MM.1S (cell line): ENCODE measurements at places on chromosomes 3 and 15.

GRCh38 chr3:112437146-112438022 is 61.9 kb downstream of the BTLA start:
- DNase-seq = peak; percentile 69
- H3K27ac ChIP-seq = no peak overlapping the region
- H3K27me3 ChIP-seq = no peaks in the 10 kb centered on the region

- DNase-seq = no peak
- no peak overlapping the region for H3K4me3 ChIP-seq
- no peaks in the 10 kb centered on the region for H3K4me1 ChIP-seq
- no peaks in the 10 kb centered on the region for H3K36me3 ChIP-seq
- no peaks in the 10 kb centered on the region for H3K27me3 ChIP-seq
These were observed 25.0 kb upstream of the GPR160 start for GRCh38 chr3:170012683-170013400.

- peaks cover 44% of the 10 kb centered on the region for H3K4me1 ChIP-seq
- peak; percentile 74 for DNase-seq
- no peaks in the 10 kb centered on the region for H3K27me3 ChIP-seq
- H3K27ac ChIP-seq = peak overlapping the region; percentile 48; the same call in 1 of the 2 replicates
- H3K4me3 ChIP-seq = peak overlapping the region; percentile 33
- H3K36me3 ChIP-seq = no peaks in the 10 kb centered on the region
These were observed 28.9 kb downstream of the OSBPL10 start for GRCh38 chr3:31952205-31952604.

DNA sequence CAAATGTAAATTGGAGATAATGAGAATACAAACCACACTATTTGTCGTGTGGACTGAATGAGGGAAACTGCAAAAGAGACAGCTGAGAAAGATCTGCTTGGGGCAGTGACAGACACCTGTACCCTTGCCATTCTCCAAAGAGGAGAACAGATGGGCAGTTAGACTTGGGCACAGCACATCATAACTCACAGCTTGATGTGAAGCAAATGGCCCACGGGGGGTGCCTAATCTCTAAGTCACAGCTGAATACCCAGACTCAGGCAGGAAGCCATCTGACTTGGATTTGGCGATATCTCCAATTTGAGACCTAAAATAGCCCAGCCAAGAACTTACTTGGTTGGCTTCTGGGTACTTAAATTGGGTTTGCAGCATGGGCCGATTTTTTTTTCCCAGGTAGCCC is 10.0 kb upstream of the SLC6A11 start:
- H3K4me3 ChIP-seq = no peak overlapping the region
- no peak overlapping the region for H3K27ac ChIP-seq
- no peak for DNase-seq
- H3K27me3 ChIP-seq = no peaks in the 10 kb centered on the region
- H3K36me3 ChIP-seq = no peaks in the 10 kb centered on the region
- no peaks in the 10 kb centered on the region for H3K4me1 ChIP-seq

GRCh38 chr3:41441568-41441967 is 242.3 kb downstream of the CTNNB1 start:
- no peak overlapping the region for H3K4me3 ChIP-seq
- H3K4me1 ChIP-seq = no peaks in the 10 kb centered on the region

GRCh38 chr3:61192222-61192621 is 59.0 kb downstream of the FHIT start:
- no peak overlapping the region for H3K4me3 ChIP-seq
- no peaks in the 10 kb centered on the region for H3K27me3 ChIP-seq
- no peak for DNase-seq
- 0 out of 2 replicates have a peak, but pooled peaks cover 3% of the 10 kb centered on the region for H3K4me1 ChIP-seq

DNA sequence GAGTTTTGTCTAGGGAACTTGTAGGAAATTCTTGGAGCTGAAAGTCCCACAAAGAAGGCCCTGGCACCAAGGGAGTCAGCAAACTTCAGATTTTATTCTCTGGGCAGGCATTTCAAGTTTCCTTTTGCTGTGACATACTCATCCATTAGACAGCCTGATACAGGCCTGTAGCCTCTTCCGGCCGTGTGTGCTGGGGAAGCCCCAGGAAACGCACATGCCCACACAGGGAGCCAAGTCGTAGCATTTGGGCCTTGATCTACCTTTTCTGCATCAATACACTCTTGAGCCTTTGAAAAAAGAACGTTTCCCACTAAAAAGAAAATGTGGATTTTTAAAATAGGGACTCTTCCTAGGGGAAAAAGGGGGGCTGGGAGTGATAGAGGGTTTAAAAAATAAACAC is 15.0 kb downstream of the TIGIT start:
- peak overlapping the region; percentile 15; the same call in 1 of the 2 replicates for H3K27ac ChIP-seq
- H3K4me1 ChIP-seq = peaks cover 6% of the 10 kb centered on the region; the same call in 1 of the 2 replicates
- no peaks in the 10 kb centered on the region for H3K36me3 ChIP-seq
- H3K27me3 ChIP-seq = no peaks in the 10 kb centered on the region
- H3K4me3 ChIP-seq = no peak overlapping the region

- H3K4me3 ChIP-seq = peak within 1 kb of the TSS; percentile 82
- no peak within 1 kb of the TSS for H3K27ac ChIP-seq
- H3K27me3 ChIP-seq = no peaks in the 10 kb centered on the region
- H3K36me3 ChIP-seq = no peaks in the 10 kb centered on the region
- 0 out of 2 replicates have a peak, but pooled peaks cover 5% of the 10 kb centered on the region for H3K4me1 ChIP-seq
- DNase-seq = peak; percentile 59
These were observed at the start of gene PRRT3 for GRCh38 chr3:9951962-9952805. Gene PRRT3 (minus strand): TSS chr3:9952408. CDS start chr3:9950115, 2,293 bp downstream.

- H3K36me3 ChIP-seq = no peaks in the 10 kb centered on the region
- no peak overlapping the region for H3K4me3 ChIP-seq
- no peaks in the 10 kb centered on the region for H3K4me1 ChIP-seq
- H3K27me3 ChIP-seq = no peaks in the 10 kb centered on the region
These were observed 352.0 kb downstream of the GAP43 start for GRCh38 chr3:115975353-115975752.

DNA sequence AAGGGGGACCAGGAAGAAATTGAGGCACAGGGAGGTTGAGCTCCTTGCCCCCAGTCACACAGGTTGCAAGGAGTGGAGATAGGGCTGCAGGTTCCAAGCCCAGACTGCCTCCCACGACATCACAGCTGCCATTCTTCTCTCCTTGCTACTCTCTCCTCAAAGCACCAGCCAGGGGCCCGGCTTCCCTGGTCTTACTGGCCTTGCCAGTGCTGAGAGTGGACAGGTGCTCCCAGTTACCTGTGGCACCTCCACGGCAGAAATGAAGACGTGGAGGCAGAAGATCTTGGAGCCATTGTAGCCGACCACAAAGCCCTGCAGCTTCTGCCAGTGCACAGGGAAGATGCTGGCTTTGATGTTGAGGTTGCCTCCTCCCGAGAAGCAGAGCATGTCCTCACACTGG is 17.9 kb upstream of the ACAD9 start:
- no peak overlapping the region for H3K27ac ChIP-seq
- H3K4me3 ChIP-seq = no peak overlapping the region
- no peaks in the 10 kb centered on the region for H3K36me3 ChIP-seq
- DNase-seq = no peak
- H3K27me3 ChIP-seq = no peaks in the 10 kb centered on the region

DNA sequence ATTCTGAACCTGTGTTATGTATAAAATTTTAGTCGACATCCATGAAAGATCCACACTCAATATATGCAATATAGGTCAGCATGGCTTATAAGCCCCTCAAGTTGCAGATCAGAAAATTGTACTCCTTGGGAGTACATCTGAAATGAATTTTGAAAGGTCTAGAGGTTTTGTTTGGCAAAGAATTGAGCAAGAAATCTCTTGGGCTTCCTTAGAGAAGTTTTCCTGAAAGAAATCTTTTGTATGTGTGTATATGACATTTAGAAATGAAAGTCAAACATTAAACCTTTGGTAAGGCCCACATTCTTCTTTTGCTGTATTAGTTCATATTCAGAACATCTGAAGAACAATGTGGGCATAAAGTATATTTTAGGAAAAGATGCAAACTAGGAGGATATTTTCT is 1006.6 kb downstream of the NAALADL2 start:
- no peaks in the 10 kb centered on the region for H3K27me3 ChIP-seq
- H3K4me3 ChIP-seq = no peak overlapping the region
- no peaks in the 10 kb centered on the region for H3K4me1 ChIP-seq
- H3K27ac ChIP-seq = no peak overlapping the region

DNA sequence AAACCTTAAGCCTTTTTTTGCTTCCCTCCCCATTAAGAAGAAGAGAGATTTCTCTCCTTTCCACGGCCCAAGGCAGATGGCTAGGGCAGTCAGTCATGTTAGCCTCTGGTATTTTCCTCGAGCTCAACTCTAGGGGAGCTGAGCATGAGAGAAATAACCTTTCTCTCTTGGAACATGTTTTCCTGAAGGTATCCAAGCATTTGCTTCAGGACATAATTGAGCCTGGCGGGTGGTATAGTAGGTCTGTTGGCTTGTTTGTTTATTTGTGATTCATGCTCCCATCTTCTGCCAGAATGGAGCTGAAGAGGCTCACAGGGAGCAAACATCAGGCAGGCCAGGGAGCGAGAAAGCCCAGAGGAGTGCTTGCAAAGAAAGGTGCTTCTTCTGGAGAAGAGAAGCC is 102.5 kb downstream of the MESD start:
- no peak overlapping the region for H3K4me3 ChIP-seq
- H3K27ac ChIP-seq = no peak overlapping the region

DNA sequence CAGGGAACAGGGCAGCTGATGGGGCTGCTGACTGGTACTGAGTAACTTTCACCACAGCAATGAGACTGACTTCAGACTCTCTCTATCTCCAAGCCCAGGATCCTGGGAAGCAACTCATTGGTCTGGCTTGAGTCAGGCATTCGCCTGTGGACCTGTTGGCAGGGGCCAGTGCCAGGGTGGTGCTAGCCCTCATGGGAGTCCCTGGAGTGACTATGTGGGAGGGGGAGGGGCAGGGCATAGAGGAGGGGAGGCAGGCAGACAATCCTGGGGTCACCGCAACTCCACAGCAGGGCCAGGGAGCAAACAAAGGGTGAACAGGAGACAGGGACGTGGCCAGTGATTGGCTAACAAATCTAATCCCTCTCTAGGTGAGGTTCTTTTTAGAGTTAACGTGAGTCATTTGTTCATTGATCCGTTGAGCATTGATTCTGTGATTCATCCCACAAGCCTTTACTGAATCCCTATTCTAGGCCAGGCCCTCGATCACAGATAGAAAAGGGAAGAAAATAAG is 71.8 kb downstream of the CEMIP start:
- no peak overlapping the region for H3K27ac ChIP-seq
- no peaks in the 10 kb centered on the region for H3K36me3 ChIP-seq
- H3K4me1 ChIP-seq = no peaks in the 10 kb centered on the region
- no peak overlapping the region for H3K4me3 ChIP-seq
- DNase-seq = no peak

DNA sequence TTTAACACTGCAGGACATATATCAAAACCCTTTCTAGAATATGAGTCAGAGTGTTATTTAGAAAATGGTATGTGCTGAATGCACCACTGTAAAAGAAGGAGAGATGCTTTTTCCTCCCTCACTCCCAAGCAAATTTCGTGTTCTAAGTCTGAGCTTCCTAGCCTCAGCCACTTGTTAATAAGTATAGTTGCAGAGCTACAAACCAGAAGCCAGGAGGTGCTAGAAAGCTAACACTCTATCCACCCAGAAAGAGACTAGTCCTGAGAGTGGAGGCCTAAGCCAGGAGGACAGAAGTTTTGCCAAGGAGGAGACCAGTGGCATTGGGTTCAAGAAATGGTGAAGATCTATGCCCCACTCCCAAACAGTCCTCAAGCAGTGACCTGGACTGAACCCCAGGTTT is 40.5 kb upstream of the GYG1 start:
- peak; percentile 25 for DNase-seq
- H3K27ac ChIP-seq = no peak overlapping the region
- H3K4me3 ChIP-seq = no peak overlapping the region
- no peaks in the 10 kb centered on the region for H3K27me3 ChIP-seq

DNA sequence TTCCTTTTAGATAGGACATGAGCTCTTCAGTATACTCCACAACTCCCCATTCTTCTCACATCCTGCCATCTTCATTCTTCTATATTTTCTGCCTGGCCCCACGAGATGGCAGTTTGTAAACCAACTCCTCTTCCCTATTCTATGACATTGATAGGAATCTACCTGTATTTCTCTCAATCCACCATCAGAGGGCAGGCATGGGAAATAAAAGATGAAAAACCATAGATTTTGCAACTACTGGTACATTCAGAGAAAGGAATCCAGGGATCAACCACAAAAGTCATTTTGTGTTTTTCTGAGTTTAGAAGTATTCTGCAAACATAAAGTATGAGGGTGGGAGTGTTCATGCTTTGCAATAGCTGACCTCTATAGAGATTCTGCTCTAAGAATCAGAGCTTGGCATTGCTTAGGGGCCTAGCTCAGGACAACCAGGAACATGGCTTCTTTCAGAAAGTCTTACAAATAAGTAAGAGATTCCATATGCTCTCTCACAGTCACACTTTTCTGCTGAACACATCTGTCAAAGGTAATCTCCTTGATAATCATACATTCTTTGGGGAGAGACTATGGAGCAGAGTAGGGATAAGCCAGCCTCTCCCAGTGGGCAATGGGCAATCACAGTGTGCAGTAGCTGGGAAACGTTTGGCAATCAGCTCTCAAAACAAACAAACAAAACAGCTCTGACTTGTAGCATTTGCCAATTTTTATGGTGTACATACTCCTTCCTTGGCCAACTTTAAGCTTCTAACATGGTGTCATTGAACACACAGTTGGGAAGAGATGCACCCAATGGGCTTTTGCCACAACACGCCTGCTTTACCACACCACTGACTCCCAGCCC is 43.1 kb upstream of the SLC25A36 start:
- no peak overlapping the region for H3K27ac ChIP-seq
- no peaks in the 10 kb centered on the region for H3K36me3 ChIP-seq
- no peaks in the 10 kb centered on the region for H3K4me1 ChIP-seq
- DNase-seq = peak; percentile 56
- H3K4me3 ChIP-seq = no peak overlapping the region

DNA sequence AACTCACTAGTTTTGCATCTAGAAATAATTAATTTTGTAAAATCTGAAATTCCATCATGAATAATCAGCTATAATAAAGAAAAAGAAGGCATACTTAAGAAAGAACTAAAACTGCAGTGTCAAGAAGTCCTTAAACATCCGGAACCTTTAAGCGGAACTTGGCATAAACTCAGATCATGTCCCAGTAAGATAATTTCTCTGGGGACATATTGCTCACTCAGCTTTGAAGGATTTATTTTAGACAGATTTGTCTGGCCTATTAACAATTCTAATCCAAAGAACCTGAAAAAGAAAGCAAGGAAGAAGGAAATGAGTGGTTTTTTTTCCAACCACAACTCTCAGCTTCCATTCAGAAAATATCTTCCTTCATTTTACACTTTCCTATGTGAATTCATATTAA is 850.3 kb downstream of the ROBO1 start:
- no peaks in the 10 kb centered on the region for H3K4me1 ChIP-seq
- H3K27ac ChIP-seq = no peak overlapping the region
- H3K36me3 ChIP-seq = no peaks in the 10 kb centered on the region
- no peak for DNase-seq
- no peak overlapping the region for H3K4me3 ChIP-seq

- no peaks in the 10 kb centered on the region for H3K36me3 ChIP-seq
- H3K27me3 ChIP-seq = no peaks in the 10 kb centered on the region
- no peak overlapping the region for H3K4me3 ChIP-seq
- H3K27ac ChIP-seq = no peak overlapping the region
- DNase-seq = no peak
These were observed 635.6 kb upstream of the TBL1XR1 start for GRCh38 chr3:177832880-177833279.
